ENCODE measurements at places on chromosomes 3 and 15.

DNA sequence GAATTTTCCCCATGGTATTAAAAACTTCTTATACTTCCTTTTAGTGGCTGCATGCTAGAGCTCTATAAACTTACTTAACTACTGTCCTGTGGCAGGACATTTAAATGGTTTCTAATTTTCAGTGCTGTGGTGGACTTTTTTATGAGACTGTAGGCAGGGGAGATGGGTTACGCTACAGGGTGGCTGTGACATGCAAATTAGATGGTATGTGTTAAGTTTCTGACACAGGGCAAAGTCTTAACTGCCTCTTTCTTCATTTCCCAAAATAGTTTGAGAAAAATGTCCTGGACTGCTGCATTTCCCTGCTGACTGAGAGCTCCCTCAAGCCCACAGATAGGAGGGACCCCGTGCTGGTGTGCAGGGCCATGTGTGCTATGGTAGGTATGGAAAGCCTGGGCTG, 22.0 kb downstream of the TGM4 start:
- no peak for DNase-seq

DNA sequence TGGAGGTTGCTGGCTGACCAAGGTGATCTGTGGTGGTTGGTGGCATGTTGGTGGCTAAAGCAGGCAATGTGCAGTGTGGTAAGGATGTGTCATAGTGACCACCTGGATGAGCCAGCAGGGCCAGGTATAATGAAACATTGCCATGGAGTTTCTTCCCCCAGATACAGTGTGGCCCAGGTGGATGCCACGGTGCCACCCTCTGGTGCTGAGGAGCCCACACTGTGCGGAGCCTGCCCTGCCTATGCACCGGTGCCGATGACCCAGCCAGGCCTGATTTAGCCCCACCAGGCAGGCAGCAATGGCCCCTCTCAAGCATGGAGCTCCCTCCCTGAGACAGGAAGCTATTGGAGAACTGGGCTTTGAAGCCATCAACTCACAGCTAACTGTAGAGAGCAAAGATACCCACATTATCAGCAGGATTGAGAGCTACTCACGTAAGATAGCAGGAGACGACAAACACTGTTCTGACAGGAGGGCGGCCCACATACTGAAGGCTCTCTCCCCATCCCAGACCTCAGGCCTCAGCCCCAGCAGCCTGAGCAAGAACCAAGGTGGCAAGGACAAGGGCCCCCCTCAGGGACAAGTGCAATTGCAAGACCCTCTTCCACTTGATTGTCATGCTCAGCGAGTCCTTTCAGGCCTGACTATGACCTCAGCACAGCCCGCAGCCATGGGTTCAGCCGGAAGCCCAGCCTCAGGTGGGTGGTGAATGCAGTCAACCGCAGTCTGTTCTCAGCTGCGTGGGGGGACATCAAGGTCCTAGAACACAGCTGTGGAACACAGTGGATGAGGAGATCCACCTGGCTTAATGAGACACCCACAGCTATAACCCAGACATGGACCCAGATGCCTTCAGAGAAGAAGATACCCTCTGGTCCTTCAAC, 82.8 kb upstream of the CDV3 start:
- no peak for DNase-seq

GRCh38 chr15:35123743-35124142, 38.6 kb upstream of the NANOGP8 start:
- DNase-seq = no peak

DNA sequence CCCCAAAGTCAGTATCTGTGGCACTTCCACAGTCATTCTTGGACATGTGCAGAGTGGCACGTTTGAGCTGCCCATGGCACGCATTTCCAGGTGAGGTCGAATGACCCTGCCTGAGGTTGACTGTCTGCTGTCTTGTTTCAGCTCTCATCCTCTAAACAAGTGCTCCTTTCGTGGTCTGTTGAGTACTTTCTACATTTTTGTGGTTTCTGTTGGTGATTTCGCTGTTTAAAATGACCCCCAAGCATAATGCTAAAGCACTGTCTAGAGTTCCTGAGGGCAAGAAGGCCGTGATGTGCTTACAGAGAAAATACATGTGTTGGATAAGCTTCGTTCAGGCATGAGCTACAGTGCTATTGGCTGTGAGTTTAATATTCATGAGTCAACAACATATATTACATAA, 40.0 kb upstream of the SAMMSON start:
- no peak for DNase-seq

DNA sequence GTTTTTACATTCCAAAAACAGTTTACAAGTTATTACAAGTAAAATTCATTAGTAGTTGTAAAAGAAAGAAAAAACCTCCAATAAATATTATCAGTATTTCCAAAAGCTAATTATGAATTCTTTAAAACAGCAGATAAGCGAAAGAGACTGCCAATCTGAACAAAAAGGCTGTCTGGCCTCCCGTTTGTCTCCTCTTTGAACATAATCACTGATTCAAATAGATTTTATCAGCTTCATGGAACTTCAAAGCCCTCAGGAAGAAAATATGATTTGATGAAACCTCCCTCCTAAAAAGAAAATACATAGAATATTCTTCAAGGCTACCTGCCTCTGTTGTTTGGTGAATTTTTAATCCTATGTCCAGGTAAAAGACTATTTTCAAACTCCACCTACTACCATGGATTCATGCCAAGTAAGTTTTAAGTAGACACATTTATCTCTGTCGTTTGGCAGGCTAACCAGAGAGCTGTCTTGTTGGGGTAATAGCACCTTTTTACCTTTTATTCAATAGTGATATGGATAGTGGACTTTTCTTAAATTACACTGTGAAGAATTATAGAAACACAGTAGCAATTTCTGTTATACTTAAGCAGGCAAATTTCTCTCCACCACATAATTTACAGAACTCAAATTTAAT, 35.0 kb downstream of the SATB1 start:
- DNase-seq = no peak

DNA sequence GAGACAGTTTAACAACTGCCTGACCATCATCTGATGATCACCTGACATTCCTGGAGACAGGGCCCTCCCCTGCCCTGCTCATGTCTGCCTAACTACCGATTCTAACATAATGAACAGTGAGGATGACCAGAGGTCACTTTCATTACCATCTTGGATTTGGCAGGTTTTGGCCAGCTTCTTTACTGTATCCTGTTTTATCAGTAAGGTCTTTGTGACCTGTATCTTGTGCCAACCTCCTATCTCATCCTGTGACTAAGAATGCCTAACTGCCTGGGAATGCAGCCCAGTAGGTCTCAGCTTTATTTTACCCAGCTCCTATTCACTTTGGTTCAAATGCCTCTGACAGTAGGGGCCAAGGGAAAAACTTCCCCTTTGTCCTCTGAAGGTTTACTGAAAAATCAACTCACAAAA, 40.2 kb downstream of the METTL6 start:
- DNase-seq = no peak

DNA sequence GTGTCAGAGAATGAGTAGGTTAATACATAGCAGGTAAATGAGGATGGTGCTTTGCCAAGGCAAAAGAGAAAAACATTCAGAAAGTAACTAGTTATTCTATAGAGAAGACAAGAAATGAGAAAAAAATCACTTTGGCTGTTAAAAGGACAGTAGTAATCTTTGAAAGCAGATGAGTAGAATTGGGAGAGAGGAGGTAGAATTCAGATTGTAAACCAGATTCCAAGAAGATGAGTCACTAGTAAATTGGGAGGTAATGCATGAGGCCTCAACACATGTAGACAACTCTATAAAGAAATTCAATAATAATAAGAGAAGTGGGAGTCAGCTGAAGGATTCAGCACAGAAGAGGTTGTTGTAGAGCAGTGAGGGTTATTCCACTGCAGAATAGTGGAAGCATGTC, 81.4 kb downstream of the MBNL1 start:
- no peak for DNase-seq

DNA sequence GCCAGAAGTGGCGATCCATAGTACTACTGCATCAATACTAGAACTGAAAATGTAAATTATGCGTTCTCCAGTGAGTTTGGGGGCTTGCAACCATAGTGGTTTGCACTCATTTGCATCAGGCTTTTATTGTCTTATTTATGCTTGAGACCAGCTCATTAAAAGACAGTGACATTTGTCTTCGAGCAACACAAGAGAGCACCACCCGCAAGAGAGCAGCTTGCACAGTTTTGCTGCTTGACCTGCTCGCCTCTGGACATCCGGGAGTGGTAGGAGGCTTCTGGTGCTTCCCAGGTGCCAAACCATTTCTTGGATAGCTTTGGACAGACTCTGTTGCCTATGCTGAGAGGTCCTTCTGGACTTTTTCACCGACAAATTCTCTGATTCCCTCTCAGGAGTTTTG, 294.6 kb downstream of the MEX3B start:
- no peak for DNase-seq

GRCh38 chr3:144141496-144141895, 169.9 kb downstream of the DIPK2A start:
- DNase-seq = no peak

- no peak for DNase-seq
Observed at GRCh38 chr3:120854908-120855526, 53.0 kb upstream of the STXBP5L start.

DNA sequence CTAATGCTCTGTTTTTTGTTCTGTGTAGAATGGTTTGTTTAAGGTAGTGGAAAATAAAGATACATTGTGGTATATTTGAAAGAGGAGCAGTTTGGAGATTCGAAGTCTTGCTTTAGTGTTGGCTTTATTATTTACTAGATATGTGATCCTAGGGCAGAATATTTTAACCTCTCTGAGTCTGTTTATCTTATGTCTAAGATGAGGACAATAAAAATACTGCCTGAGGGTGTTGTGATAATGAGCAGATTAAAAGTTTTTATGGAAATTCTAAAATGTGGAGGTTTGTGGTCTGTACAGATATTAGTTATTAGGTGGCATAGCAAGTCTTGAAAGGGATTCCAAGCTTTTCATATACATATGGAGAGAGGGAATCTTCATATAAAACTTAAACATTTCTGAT, 15.0 kb downstream of the TCF12 start:
- no peak for DNase-seq

DNA sequence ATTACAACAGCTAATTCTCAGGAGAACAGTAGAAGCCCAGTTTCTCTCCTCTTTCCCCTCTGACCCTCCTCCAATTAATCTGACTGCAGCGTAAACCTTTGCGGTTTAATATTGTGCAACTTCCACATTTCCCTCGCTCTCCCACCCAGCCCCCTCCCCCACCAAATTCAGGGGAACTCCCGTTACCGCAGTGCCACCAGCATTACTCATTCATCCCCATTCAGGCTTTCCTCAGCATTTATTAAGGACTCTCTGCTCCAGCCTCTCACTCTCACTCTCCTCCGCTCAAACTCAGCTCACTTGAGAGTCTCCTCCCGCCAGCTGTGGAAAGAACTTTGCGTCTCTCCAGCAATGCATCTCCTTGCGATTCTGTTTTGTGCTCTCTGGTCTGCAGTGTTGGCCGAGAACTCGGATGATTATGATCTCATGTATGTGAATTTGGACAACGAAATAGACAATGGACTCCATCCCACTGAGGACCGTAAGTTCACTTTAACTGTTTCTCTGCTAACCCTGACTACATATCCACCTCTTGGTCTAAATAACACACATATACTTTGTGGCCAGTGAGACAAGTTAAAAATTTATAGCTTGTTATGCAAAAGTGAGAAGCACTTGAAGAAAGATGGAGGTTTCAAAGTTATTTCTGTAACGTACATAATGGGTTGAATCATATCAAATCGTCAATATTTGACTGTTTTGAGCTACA, at the start of gene PTX3:
PTX3 (plus strand) TSS at position 268 of the 709 bp plus-strand sequence; CDS start at position 352, 84 bp downstream.
- peak; percentile 75 for DNase-seq

DNA sequence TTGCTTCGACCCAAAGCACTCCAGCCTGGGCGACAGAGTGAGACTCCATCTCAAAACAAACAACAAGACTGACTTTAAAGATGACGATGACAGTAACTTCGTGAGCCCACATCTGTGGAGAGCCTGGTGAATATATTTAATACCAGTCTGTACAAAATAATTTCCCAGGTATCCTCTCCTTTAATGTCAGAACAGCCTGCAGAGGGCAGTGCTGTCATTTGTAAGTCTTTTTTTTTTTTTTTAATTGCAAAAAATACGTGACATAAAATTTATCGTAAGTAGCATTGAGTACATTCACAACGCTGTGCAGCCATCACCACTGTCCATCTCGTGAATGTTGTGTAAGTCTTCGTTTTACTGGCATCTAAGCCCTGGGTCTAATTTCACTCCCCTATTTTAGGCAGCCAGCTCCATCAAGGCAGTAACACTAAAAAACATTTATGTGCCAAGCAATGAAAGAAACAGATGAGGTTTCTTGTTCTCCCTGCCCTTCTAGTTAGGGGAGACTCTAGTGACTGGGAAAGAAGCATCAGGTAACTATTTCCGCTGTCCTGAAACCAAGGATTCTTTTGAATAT, 1.4 kb downstream of the HTD2 start:
- no peak for DNase-seq

- no peak for DNase-seq
Observed at GRCh38 chr3:2950159-2950558, 160.0 kb downstream of the IL5RA start.

DNA sequence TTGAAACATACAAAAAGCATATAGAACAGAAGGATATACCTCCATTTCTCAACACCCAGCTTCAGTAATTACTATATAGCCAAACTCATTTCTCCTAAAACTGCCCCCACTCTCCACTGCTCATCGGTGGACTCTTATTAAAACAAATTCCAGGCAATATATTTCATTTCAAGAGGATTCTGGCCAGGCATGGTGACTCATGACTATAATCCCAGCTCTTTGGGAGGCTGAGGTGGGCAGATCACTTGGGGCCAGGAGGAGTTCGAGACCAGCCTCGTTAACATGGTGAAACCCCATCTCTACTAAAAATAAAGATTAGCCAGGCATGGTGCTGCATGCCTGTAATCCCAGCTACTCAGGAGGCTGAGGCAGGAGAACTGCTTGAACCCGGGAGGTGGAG, 40.9 kb downstream of the SNX4 start:
- no peak for DNase-seq

- DNase-seq = peak; percentile 57
Observed at GRCh38 chr3:127209155-127209839, 16.4 kb downstream of the PRR23E start.

- no peak for DNase-seq
Observed at GRCh38 chr3:4824926-4825325, 154.3 kb upstream of the BHLHE40 start.

GRCh38 chr15:63308947-63309346, 31.5 kb downstream of the APH1B start:
- DNase-seq = no peak

GRCh38 chr15:63913786-63914315, 80.1 kb upstream of the HERC1 start:
- no peak for DNase-seq

DNA sequence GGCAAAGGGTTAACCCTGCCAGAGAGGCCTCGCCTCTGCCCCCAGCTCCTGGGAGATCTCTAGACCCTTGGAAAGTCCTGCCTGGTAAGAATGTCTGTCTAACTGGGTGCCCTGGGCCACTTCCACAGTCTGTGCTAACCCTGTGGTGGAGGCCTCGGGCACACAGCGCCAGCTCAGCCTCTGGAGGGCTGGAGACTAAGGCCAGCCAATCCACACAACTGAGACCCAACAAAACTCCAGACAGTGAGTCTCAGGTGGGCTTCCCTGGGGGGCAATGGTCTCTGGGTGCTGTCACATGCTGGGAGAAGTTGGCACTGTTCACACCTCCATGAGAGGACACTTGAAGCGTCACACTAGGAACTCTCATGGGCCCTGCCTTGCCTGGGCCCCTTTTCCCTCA, 19.5 kb downstream of the ZXDC start:
- DNase-seq = peak; percentile 26

Measured in sigmoid colon (tissue), 7 donors.